Suppressor macrophage treated with lipopolysaccharide for 1 hour (primary cell): ENCODE measurements at places on chromosomes 11 and 22.
A peak's percentile ranks its signal among the peaks of the same experiment; 100 is the strongest.

DNA sequence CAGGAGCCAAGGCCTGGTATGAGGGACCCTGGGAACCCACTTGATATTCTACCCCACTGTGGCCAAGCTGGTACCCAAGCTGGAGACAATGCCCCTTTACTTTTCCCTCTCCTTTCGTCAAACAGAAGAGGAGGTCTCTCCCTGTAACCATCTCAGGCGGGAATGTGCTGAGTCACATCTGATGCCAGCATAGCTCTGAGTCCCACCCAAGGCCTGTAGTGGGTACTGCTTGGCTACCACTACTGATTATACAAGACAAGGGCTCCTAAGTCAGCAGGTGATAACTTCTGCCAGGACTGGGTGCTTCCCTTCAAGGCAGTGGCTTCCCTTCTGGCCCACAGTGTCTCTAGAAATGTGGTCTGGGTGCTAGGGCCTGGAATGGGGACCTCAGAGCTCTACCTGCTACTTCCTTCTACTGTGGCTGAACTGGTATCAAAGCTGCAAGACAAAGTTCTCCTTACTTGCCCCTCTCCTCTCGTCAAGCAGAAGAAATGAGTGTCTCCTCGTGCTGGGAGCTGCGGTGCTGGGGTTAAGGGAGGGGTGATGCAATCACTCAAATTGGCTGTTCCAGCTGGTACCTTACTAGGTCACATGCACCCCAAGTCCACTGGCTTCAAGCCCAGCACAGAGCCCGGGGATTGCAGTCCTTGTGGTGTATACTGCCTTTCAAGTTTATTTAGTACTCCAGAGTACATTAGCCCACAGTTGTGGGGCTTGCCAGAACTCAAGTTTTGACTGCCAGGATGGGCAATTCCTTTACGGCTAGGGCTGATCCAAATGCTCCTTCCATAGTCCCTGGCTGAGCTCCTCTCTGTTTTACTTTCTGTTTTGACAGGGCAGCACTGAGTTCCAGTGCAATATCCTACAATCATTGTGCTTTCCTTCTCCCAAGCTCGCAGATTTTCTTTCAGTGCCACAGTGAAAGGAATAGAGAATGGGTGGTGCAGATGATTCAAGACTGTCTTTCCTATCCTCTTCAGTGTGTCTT, 419.7 kb upstream of the CNTN5 start:
- no peak for DNase-seq

DNA sequence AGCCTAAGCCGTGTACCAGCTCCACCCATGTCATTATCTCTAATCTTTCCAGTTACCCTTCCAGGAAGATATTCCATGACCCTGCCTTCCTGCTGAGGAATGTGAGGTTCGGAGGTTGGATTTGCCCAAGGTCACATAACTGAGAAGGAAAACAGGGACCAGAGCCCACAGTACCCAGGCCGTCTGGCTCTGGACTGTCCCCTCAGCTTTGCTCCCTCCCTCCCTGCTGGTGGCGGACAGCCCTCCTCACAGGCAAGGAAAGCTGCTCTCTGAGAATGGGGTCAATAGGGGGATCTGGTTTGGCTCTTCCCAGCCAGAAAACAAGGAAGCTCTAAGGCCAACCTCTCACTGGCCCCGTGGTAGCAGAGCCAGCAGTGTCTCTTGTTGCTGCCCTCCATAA, 63.3 kb downstream of the SYN3 start:
- no peak for DNase-seq

- no peak for DNase-seq
These were observed 448.3 kb upstream of the DDI1 start for GRCh38 chr11:103587901-103588788.

DNA sequence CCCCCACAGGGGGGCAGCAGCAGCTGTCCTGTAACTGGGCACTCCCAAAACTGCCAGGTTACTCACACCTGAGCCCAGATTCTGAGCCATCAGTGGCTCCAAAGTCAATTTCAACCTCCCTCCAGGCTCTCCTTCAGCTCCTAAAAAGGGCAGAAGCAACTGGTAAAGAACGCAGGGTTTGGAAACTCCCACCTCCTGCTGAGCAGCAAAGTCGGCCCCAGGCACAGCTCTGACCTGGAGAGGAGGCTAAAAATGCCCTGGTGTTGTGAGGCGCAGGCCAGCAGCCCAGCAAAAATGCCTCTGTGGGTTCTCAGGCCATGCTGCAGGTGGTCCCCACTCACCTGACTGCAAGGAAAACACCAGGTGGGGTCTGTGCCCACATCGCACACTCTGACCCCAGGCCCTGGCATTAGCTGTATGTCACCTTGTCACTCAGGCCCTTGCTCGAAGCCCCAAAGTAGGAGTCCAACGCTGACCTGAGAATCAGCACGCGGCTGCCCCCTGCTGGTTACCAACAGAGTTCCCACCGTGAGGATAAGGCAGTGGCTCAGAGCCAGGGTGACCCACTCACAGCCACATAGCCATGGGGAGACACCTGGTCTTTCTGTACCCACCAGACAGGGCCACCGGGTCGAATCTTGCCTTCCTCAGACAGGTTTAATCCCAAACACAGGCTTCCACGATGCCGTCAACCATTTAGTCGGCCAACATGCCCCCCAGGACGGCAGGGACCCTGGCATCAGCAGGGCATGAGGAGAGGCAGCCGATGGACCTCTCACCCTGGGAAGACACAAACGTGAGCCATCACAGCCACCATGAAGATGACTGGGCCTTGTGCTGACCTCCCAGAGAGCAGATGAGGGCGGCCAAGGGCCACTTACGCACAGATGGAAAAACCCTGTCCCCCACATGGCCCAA, 11.1 kb downstream of the POLR3H start:
- DNase-seq, result peak; percentile 70

DNA sequence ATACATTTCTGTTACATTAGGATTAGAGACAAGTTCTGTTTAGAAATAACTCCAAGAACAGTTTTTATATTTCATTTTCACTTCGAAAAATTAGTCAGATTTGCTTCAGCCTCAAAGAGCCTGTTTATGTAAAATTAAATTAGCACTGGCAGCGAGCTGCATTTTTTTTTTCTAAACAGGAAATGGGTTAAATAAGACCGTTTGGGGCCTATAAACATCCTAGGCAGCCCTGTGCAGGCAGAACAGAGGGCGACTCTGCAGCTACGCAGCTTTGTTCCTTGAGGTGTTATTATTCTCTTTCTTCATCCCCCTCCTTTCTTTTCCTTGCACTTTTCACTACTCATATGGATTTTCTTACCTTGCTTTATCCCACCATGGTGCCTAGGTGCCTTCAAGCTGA, 48.7 kb downstream of the CWC15 start:
- no peak for DNase-seq

- DNase-seq, result no peak
These were observed 332.9 kb downstream of the NTM start for GRCh38 chr11:131703311-131703710.

DNA sequence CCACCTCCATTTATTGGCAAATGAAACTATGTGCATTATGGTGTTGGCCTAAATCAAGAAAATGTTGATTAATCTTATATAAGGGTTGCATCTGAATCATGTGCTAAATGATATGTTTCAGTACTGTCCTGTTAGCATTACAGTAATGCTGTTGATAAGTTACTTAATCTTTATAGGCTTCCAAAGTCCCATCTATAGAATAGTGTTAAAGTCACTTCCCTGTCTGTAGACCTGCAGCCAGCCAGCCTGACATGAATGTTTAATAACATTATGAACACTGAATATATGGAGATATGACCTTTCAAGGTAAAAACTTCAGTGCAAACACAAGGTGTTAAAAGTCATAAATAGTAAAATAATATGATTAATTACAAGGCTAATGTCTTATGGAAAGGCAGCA, 3.6 kb upstream of the TOM1 start:
- DNase-seq, result no peak

- DNase-seq, result peak; percentile 60
These were observed 13.5 kb downstream of the MCAT start for GRCh38 chr22:43129426-43130425.

GRCh38 chr11:134640971-134641968, 229.2 kb upstream of the B3GAT1 start:
- peak; percentile 71 for DNase-seq

DNA sequence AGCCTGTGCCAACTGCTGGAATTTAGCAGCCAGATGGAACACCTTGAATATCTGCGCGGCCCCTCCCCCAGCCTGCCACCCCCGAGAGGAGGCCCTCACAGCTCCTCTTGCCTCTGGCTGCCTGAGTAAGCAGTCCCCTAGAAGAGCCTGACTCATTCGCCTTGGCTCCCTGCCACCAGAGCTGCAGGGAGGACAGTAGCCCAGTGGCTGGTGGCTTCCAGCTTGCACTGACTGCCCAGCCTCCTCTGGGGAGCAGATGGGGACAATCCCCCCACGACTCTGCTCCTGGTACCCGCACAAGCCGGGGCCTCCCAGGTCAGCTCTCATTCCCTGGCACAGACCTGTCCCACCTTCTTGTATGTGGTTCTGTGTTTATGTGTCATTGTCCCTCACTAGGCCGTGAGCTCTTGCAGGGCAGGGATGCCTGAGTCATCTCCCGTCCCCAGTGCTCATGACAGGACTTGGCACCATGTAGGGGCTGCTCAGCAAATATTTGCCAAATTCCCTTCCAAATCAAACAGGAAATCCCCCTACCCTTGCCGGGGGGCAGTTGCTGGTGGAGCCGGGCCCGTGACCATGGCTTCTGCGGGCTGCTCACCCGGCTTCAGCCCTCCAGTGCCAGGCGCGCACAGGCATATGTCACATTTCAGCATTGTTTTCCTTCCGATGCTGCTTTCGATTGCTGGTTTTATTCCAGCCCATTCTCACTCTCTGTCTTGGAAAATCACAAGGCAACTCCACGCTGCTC, 43.6 kb downstream of the CACNG2 start:
- DNase-seq, result peak; percentile 93

DNA sequence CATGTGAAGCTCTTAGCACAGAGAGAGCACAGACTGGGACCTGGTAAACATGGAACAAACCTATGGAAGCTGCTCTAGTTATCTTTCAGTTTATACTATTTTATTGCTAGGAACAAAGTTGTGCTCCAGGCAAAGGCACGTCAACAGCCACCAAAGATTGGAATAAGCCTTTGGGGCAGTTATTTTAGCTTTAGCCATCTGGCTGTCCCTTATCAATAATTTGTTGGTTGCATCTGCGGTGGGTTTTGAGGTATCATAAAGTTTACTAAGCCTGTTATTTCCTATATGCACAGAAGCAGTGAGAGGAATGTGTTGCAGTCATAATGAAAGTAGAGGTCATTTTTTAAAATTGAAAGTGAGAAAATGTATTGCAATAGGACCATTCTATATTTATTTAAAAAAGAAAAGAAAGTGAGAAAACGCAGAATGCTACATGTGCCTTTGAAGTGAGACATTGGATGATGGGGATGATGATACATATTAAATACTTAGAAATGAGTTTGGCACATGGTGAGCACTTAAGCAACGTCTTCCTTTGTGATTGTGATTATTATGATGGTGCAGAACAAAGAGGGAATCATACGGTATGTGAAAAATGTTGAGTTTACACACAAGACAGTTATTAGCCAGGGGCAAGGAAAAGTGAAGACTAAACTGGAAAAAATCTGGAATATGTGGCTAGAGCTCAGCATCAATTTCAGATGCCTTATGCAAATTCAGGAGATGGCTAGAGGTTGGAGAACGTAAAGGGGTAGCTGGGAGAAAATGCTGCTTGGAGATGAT, 58.3 kb downstream of the PRR5L start:
- no peak for DNase-seq

GRCh38 chr11:111059726-111060125, 185.8 kb upstream of the POU2AF2 start:
- DNase-seq, result no peak

DNA sequence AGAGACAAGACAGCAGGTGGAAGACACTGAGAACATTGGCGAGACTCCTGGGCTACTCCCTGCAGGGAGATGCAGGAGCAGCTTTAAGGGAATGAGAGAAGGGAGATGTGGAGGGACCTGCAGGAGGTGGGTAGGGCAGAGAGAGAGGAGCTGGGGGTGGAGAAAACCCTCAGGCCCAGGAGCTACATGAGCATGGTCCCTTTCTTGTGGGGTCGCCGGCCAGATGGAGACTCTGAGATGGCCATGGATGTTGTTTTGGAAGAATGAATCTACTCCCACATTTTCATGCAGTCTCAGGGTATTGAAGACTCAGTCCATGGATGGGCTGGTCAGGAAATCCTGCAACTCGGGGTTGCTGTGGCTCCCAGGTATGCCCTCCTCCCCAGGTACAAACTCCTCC, 1381.9 kb downstream of the TBC1D22A start:
- DNase-seq, result no peak
